ENCODE measurements at places on chromosomes 7 and 10.
A peak's percentile ranks its signal among the peaks of the same experiment; 100 is the strongest.

GRCh38 chr7:140541513-140542227, 62.4 kb upstream of the MKRN1 start:
- peak; percentile 66 for DNase-seq

DNA sequence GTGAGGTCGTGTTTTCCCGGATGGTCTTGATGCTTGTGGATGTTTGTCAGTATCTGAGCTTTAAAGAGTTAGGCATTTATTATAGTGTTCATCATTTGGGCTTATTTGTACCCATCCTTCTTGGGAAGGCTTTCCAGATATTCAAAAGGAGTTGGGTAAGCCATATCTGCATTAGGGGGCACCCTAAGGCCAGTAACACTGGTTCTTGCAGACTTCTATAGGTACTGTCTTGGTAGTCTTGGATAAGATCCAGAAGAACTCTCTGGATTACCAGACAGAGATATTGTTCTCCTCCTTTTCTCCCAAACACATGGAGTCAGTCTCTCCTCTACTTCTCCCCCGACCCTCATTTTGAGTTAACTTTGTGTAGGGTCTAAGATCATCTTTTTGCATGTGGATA, 92.8 kb downstream of the SDK1 start:
- DNase-seq: no peak

DNA sequence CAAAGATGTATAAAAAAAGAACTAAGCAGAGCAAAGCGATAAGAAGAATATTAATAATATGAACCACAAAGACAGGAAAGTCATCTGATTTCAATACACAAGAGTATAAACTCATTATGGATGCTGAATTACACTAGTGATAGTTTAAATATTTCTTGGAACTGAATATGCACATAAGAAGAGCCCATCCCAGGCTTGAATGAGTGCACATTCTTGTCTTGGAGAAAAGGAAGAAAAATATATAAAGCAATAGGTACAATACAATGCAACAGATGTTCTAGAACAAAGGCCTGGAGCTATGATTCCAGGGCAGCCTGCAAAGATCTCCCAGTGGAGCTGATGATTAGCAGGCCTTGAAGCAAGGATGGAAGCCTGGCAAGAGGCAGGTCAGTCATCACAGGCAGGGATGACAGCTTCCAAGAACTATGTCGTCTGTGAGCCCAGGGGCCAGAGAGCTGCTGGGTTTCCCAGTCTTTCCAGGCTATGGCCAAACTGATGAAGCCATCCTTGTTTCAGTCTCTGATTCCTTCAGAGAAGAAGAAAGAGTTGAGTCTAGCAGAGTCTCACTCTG, 277.6 kb downstream of the KCNMA1 start:
- no peak for DNase-seq

DNA sequence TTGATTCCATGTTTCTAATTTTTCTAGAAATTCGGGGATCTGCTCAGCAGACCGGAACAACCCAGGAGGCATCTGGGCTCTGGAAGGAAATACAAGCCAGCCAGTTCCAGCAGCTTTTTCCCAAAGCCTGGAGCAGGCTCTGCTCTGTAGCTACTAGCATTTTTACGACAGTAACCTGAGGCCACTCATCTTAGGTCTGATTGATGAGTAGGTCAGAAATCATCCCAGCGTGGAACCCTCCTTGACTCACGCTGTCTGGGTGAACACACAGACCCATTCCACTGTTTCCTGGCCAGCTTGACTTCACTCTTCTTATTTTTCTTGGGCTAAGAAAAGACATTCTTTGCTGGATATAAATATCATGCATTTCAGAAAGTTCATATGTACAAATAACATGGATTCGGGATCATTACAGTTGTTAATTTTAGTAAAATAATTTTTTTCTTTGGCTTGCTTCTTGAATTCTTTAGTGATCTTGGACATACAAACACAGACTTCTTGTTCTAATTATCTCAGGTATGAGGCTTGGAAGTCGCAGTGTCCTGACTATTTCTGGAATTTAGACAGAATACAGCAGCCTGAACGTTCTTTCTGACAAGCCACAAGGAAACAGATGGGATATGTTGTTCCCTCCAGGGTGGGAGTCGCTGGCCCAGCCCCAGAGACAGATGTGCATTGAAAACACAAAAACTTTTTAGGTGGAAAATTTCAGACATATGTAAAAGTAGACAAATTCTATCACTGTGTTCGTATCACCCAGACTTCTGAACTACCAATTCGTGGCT, 54.6 kb upstream of the PITRM1 start:
- DNase-seq: no peak

- DNase-seq: no peak
These were observed 6.4 kb downstream of the ACTA2 start for GRCh38 chr10:88946200-88946599.

GRCh38 chr10:97512993-97513392, 14.3 kb downstream of the UBTD1 start:
- peak; percentile 35 for DNase-seq

DNA sequence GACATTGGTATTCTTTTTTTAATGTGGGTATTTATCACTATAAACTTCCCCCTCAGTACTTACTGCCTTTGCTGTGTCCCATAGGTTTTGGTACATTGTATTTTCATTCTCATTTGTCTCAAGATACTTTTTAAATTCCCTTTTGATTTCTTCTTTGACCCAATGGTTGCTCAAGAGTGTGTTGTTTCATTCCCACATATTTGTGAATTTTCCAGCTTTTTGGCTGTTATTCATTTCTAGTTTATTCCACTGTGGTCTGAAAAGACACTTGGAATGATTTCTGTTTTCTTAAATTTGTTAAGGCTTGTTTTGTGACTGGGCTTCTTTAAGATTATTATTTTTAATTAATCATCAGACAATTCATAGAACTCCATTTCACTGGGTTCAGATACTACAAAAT, 105.0 kb downstream of the EPC1 start:
- no peak for DNase-seq

DNA sequence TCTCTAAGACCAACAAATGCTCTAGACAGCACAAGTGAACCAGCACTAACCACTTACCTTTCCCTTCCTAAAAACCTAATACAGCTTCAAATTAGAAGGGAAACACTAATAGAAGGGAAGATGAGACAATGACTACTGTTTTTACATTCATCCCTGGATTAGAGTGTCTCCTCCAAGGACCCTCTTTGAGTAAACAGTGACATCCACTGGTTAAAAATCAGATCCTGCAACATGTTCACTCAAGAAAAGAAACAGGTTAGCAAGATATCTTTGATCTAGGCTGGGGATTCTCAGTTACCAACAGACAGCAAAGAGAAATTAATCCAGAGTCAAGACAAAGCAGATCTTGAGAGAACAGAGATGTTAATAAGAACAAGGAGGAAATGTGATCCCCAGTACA, 177.7 kb upstream of the GHITM start:
- no peak for DNase-seq

DNA sequence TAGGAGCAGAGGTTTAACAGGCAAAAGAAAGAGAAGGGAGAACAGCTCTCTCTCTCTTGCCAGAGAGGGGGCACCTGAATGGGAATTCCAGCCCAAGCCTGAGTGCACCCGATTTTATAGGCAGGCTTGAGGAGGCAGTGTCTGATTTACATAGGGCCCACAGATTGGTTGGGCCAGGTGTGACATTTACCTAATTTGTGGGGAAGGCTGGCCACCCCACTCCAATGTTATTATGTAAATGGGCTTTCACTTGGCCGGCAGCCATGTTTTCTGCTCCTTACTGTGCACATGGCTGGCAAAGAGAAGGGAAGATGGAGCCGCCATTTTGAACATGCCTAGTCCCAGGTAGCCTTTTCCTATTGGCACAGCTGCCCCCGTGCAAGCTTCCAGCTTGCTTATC, 735.5 kb upstream of the AUTS2 start:
- no peak for DNase-seq

DNA sequence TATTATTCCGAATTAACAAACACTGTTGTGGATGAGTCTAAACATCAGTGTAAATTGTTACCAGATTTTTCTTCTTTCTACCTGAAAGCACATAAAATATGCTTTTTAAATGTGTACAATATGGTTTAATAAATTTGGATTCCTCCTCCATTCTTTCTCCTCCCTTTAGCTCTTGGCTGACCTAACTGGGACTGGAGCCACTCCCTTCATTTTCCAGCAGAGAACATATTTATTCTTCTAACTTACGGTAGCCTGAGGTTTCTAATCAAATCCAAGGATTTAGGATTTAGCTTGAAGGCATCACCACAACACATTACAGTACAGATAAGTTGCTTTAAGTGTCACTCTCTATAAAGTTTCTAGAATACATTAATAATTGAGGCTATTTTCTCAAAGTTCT, 88.2 kb upstream of the SEMA3C start:
- no peak for DNase-seq

DNA sequence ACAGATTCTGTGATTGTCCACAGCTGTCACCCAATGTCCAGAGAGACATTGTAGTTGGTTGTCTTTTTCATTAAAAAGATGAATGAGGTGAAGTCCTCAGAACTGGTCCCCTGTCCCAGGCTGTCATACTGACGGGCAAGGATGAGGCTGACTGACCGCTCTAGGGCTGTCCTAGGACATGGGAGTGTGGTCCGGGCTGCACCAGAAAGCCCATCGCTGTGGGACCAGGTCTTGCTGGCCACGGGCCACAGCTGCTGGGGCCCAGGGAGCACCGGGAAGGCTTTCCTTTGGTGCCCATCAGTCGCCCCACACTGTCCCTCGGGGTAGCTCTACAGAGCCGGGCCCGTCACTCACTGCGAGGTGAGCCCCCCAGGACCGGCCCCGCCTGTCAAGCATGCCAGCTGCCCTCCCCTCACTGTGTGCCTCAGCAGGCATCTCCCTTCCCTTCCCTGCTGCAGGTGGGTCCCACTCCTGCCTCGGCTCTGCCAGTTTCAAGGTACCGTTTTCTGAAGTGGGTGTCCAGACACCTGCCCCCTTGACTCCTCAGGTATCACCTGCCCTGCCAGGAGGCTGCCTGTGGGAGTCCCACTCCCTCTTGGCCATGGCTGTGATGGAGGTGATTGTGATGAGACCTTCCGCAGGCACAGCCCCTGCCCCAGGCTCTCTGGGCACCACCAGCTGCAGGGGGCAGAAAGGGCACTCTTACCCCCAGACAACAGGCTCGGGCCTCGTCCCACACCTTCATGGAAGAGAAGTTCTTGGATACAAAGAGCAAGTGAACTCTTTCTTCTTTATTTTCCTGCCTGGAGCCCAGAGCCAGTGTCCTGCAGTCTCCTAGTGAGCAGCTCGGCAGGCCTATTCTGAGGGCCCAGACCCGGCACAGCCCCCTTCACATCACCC, 21.7 kb downstream of the LRRC27 start:
- DNase-seq: no peak

DNA sequence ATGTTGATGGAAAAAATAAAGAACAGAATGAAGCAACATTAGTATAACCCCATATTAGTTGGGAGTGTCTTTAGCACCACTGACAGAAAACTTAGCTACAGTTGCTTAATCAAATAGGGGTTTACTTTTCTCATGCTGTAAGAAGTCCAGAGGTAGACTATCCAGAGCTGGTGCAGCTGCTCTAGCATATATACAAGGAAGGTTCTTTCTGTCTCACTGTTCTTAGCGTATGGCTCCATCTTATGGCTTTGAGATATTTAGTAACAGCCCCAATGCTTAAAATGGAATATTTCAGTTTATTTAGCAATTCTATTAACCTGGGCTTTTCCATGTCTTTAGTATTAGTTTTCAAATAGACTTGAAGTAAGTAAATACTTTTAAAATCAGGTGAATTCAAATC, 15.2 kb upstream of the WNT2 start:
- DNase-seq: no peak

- DNase-seq: no peak
These were observed 202.4 kb downstream of the ELFN1 start for GRCh38 chr7:1872191-1873069.

DNA sequence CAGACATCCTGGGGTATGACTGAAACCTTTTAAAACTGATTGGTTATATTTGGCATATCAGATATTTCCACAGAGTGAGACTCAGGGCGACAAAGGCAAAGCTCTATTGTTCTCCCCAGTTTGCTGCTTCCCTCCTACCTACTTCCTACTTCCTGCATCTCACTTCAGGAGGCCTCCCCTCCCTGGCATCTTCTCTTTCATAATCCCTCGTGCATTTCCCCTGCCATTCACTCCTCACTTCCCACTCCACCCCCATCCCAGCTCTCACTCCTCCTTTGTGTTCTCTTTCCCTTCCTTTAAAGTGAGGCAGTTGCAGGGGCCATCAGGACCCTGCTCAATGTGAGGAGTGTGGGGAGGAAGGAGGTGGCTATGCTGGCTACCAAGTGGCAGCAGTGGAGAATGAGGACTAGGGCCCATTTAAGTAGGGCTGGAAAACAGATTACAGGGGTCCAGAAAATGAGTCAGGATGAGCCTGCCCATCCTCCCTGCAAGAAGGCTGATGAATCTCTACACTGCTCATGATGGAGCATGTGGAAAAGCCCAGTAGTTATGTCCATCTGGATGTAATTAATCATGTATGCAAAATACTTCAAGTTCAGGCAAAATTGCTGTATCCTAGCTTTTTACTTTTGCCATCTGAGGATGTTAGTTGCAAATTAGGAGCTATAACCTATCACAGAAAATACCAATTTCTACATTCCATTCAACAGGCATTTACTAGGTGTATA, 311.8 kb upstream of the IMMP2L start:
- DNase-seq: no peak

- no peak for DNase-seq
These were observed 184.7 kb upstream of the PFKP start for GRCh38 chr10:2882628-2883027.

DNA sequence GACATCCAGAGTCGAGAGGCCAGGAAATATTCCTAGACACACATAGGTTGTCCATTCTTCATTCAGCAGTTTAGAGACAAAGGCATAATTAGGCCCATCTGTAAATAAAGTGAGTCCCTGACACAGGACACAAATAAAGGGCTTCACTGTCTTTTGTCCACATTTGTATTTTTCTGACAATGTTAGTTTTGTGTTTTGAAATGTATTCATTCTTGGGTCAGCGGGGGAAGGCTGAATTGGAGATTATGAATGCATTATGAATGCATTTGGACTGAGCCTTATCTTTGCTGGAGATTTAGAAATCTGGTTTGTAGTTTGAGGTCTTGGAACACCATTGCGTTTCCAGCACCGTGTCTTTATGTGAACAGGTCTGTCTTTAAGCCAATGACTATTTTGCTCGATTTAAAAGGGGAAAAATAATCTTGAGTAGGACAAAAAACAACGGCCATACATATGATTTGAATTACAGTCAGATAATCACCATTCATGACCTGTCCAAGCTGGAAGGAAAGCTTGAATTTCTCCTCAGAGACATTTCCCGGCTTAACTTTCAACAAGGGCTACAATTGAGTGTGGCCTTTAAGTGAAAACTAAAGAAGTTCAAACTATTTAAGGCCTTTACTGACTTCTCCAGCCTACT, 334.8 kb downstream of the WDR11 start:
- DNase-seq: no peak
